Glutamatergic neuron (in vitro differentiated cells): ENCODE measurements at places on chromosomes 11 and 22.

DNA sequence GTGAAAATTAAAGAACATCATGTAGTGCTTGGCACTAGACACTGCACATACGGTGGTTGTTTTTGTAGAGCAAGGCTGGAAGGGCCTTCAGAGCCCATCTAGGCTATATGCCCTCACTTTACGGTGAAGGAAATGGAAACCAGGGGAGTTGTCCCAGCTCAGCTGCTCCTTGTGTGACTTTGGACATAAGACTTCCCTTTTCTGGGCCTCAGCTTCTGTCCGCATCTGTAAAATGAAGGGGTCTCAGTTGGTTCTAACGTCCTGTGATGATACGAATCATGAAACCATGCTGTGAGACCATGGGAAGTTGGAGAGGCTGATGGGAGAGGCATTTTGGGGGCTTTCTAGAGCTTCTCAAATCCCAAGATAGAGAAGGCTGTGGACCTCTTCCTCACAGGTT, 4.7 kb downstream of the KCNE3 start:
- no peak for DNase-seq

- DNase-seq = no peak
These were observed 2.7 kb downstream of the POU2AF1 start for GRCh38 chr11:111376181-111376871.

- DNase-seq = no peak
These were observed 28.1 kb downstream of the RTN3 start for GRCh38 chr11:63709336-63709884.

DNA sequence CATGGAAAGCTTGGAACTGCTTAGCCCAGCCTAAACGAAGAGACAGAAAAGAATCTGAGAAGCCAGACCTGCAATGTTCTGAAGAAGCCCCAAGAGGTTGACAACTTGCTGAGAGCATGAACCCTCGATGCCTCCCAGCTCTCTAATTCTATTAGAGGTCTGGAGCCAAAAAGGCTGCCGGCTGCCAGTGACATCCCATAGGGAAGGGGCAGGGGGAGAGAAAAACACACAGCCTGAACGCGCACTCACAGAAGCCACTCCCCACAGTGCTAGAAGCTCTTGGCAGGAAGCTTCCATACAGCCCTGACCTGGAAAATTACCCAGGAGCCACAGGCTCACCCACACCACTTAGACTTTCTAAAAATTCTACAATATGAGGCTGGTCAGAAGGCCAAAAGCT, 18.3 kb downstream of the POLDIP3 start:
- no peak for DNase-seq

GRCh38 chr22:47270463-47271135, 508.1 kb downstream of the TBC1D22A start:
- no peak for DNase-seq
